Astrocyte of the spinal cord (primary cell): ENCODE measurements at places on chromosomes 16 and 17.

DNA sequence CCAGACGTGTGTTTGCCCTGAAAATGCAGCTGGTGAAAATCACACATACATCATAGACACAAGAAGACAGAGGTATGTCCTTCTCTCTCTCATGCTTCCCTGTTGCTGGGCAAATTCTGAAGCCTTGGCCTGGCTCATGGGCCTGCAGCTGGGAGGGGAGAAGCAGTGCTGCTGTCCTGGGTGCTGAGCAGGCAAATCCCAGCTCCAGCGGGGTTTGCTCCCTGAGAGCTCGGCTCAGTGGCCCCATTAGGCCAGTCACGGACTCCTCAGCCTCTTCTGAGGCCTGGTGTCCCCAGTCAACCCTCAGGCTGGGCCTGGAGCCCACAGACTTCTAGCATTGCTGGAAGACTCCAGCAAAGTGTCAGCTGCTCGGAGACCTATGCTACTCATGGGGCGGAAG lies 11.7 kb downstream of the RHBDL3 start:
- peak; percentile 48 for DNase-seq

- no peak for DNase-seq
Measured at GRCh38 chr17:5922476-5922875, 147.7 kb upstream of the WSCD1 start.

- DNase-seq = peak; percentile 52
Measured at GRCh38 chr16:27179500-27180072, 23.7 kb upstream of the KDM8 start.

DNA sequence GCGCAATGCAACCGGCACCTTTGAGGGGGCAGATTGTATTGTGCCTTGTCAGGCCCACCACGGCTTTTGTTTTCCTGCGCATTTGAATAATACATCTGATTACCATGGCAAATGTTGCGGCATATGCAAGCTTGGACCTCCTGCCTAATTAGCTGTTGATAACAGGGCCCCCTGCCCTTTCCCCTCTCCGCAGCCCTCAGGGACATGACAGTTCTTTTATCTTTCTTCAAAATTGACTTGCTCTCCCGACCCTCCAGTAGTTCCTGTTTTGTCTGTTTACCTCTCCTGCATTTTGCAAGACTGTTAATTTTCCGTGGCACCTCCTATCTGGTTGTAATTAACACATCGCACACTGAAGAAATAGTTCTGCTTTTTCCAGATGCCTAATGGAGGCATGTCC lies 86.8 kb downstream of the RBFOX1 start:
- DNase-seq = no peak

GRCh38 chr17:50479522-50480141 lies 972 bp downstream of the RSAD1 start:
- peak; percentile 68 for DNase-seq

GRCh38 chr17:50467855-50468303 lies 801 bp downstream of the CHAD start:
- no peak for DNase-seq

GRCh38 chr17:76868176-76868668 lies at the start of gene MGAT5B:
Gene MGAT5B, plus strand, starts transcription at chr17:76868404. Its CDS starts 626 bp downstream, at chr17:76869030.
- DNase-seq = peak; percentile 79

GRCh38 chr17:63066158-63066813 lies 100.3 kb downstream of the TANC2 start:
- DNase-seq = no peak

- DNase-seq = no peak
Measured at GRCh38 chr17:13925579-13925978, 143.7 kb upstream of the COX10 start.

- no peak for DNase-seq
Measured at GRCh38 chr16:71564335-71564967, 12.4 kb downstream of the TAT start.

- DNase-seq = no peak
Measured at GRCh38 chr17:82519971-82520903, 705 bp downstream of the FOXK2 start.

DNA sequence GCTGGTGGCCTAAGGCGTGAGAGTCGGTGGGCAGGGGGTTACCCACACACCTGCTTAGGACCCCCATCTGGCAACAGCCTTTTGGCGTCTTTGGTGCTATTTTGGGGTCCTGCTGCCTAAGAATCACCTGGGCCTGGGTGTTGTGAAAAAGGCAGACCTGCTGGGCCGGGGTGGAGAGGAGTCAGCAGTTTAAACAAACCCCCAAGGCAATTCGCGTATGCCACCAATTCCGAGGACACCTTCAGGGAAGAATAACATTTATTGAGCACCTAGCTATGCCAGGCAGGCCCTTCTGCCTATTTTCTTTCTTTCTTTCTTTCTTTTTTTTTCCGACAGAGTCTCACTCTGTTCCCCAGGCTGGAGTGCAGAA lies 53.9 kb upstream of the TOB1 start:
- no peak for DNase-seq
